Osteoblast (primary cell): ENCODE measurements at places on chromosomes 13 and 19. TPM values are rescaled to one million over a fixed set of nuclear protein-coding genes. Genes with fewer than 3 reads are reported as not detected.

DNA sequence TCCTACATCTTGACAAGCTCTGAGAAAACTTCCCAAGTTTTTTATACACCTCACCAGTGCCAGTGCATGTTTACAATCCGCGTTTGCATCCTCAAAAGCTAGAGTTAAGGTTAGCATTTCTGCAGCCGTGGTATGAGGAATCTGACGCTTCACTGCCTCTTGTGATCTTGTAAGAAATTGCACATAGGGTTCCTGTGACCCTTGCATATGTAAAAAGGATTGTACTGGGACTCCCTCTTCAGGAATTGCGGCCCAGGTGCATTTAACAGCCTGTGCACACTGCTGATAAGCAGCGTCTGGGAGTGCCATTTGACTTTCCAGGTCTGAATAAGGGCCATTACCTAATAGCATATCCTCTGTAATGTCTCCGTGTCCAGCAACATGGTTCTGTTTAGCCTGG, 15.3 kb downstream of the FPR3 start:
- H3K4me3 ChIP-seq = no peak overlapping the region
- H3K27ac ChIP-seq = no peak overlapping the region
- DNase-seq = no peak
- no peaks in the 10 kb centered on the region for H3K27me3 ChIP-seq

The DCT gene
- total RNA-seq = under 0.01 and 0.29 TPM in 2 replicates

DNA sequence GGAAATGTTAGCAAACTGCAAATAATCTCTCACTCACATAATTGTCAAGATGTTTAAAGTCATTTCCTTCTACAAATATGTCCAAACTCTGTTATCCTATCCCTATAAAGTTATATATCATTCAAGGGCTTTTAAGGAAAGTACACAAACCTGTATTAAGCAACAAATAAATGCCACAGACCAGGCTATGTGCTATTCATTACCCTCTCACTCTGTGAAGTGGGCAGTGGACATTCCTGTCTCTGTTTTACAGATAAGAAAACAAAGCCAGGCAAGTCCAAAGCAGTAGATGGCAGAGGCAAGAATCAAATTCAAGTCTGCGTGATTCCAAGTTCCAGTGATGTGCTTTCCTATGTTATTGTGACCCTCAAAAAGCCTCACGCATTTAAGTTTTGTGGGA, 140.6 kb downstream of the LHFPL6 start:
- H3K36me3 ChIP-seq = no peaks in the 10 kb centered on the region
- peaks cover 16% of the 10 kb centered on the region for H3K4me1 ChIP-seq
- peak overlapping the region; percentile 56 for H3K27ac ChIP-seq
- no peak overlapping the region for H3K4me3 ChIP-seq
- H3K27me3 ChIP-seq = no peaks in the 10 kb centered on the region
- DNase-seq = no peak

The DLEU7 gene
- not detected in 2 replicates for total RNA-seq

DNA sequence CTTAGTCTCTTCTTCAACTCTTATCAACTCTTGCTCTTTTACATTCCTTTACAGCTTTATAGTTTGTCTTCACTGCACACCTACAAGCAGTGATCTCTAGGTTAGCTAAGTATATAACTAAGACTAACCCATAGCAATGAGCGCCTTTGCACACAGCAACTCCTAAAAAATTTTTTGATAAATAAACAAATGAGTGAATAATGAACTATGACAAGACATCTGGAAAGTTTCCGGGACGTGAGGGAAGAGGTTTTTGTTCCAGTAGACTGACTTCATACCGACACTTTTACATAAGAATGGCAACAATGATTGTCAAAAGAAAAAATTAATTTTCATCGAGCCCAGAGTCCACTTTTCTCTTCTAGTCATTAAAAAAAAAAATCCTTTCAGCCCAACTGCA, 98.3 kb downstream of the ELF1 start:
- DNase-seq = no peak
